ENCODE measurements at places on chromosomes 6 and 20.
A peak's percentile ranks its signal among the peaks of the same experiment; 100 is the strongest.

GRCh38 chr6:69216127-69216526 is 580.7 kb downstream of the LMBRD1 start:
- DNase-seq = no peak

DNA sequence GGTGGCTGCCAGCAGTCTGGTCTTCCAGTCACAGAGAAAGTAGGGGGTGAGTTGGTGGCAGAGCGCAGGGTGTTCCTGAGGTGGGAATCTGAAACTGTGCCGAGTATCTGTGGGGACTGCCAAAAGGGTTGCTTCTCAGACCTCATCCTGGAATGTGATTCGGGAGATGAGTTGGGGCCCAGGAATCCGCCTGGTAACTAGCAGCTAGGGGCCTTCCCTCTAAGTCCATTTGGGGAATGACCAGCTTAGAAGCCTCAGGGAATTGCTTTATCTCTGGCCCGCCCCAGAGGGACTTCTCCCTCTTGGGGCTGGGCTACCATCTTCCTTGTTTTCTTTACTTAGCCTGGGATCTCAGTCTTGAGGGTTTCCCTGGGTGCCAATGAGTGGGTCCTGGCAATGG is 49.6 kb downstream of the MOCS1 start:
- DNase-seq = peak; percentile 87

DNA sequence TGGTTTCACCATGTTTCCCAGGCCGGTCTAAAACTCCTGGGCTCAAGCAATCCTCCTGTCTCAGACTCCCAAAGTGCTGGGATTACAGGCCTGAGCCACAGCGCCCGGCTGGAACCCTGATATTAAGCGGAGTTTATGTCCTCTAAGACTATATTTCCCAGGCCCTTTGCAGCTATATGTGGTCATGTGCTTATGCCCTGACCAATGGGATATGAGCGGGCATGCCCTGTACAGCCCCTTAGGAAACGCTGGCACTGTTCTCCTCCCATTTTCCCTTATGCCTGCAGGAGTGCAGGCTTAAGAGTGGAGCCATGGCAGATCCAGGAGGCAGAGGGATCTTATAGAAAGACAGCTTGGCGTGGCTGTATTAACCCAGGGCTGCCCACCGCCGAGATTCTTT is 29.9 kb downstream of the RSPO4 start:
- no peak for DNase-seq

- DNase-seq = peak; percentile 63
Observed at GRCh38 chr20:10476319-10476724, 41.2 kb downstream of the SLX4IP start.

GRCh38 chr6:110795271-110795670 is 20.0 kb downstream of the CDK19 start:
- DNase-seq = no peak

All from cardiac fibroblast (primary cell).